Thoracic aorta (tissue), 2 donors: ENCODE measurements at places on chromosomes 12 and 14. TPM values are rescaled to one million over a fixed set of nuclear protein-coding genes. Genes with fewer than 3 reads are reported as not detected.

The P2RX2 gene
- total RNA-seq, result not detected

The CLEC6A gene
- total RNA-seq, result not detected

The CCDC177 gene
- not detected for total RNA-seq

The ADGRD1 gene
- total RNA-seq, result 37.0 TPM

The PRIM1 gene
- 4.0 TPM for total RNA-seq

The OR6C3 gene
- not detected for total RNA-seq

The IFNG gene
- total RNA-seq, result not detected

The BICDL1 gene
- total RNA-seq, result 0.68 TPM

The PPM1H gene
- total RNA-seq, result 9.1 TPM

The KRT2 gene
- not detected for total RNA-seq

The PELI2 gene
- total RNA-seq, result 22.2 TPM

The FOXG1 gene
- total RNA-seq, result 0.28 TPM

The PRB3 gene
- total RNA-seq, result not detected

The TEDC1 gene
- 42.1 TPM for total RNA-seq
